NCI-H2029 (cell line): ENCODE measurements at places on chromosomes 7 and 10.

DNA sequence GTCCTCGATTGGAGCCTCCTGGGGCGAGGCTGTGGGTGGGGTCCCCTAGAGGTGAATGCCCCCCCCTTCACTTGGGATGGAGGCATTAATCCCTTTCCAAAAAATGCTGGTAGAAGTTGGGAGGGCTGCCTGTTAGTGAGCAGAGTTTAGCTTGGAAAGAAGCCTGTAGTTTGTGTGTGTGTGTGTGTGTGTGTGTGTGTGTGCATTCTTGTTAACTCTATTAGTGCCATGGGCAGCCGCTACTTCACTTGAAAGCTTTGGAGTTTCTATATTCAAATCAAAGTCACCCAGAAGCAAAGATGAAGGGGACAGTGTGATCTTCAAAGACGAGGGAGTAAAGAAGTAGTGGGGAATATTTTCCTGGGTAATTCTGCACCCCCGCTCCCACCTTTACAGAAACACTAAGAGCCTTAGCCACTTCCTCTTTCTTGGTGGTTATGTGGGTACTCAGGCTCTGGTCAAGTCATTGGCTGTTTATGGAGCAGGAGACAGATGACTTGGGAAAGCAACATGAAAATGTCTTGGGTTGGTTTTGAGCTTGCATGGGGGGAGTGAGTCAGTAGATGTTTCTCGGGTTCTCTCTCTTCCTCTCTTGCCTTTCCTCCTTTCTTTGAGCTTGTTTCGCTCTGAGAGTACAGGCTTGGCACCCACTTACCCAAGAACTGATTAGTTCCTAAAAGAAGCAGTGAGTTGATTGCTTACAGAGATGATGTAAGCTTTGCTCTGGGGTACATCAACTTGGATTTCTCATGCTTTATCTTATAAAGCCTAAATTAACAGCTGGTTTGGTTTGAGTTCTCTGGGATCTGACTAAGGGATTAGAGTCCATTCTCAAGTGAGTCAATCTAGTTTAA is 35.9 kb downstream of the TCF7L2 start:
- DNase-seq, result no peak

GRCh38 chr10:89037096-89037495 is 46.5 kb downstream of the FAS start:
- no peak for DNase-seq

- no peak for DNase-seq
These were observed 320.9 kb upstream of the NPSR1 start for GRCh38 chr7:34337163-34337562.

DNA sequence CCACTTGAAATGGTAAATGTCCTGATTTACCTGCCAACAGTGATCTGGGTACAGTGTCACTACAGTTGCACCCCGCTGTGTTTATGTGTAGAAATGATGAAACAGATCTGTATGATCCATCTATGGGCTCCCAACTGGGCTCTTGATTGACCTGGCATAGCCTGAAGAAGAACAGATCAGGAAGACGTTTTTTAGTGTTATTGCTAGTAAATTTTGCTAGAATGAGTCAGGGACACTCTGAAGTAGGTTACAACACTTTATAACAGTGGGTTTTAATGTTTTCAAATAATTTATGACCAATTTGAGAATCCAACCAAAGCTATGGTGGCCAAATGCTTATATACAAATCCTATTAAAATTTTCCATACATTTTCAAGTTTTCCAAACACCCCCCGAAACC is 110.3 kb downstream of the DKK1 start:
- DNase-seq, result no peak

GRCh38 chr7:22586101-22586785 is 86.3 kb upstream of the STEAP1B start:
- no peak for DNase-seq

GRCh38 chr10:74084955-74085354 is 65.7 kb downstream of the AP3M1 start:
- no peak for DNase-seq
